ENCODE measurements at places on chromosomes 1 and 21.

DNA sequence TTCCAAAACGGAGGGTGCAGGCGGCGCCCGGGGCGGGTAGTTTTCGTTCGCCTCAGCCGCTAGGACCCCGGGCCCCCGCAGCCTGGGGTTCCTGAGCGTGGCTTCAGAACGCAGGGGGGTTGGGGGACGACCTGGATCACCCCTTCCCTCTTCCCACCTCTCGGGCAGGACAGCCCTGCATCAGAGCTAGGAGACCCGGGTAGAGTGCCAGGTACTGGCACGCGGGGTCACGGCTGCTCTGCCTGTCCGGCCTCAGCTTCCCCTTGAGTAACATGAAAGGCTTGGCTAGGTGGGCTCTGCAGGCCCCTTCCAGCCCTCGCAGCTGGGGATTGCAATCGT lies 484 bp downstream of the DFFB start:
- DNase-seq, result no peak

DNA sequence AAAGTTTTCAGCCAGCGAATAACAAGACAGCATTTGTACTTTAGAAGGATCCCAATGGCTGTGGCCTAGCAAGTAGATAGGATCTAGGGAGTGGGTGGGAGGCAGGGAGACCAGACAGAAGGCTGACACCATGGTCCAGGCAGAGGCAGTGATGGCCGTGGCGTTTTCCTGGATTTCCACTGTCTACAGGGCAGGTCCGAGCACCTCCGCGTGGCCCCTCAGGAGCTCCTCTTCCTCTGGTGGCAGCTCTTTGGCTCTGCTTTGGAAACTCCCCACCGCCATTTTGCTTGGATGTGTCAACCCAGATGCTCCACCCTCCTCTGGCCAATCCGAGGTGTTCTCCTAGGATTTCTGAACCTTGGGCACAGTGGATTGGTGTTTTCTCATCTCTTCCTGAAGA lies 25.1 kb downstream of the PADI4 start:
- no peak for DNase-seq

DNA sequence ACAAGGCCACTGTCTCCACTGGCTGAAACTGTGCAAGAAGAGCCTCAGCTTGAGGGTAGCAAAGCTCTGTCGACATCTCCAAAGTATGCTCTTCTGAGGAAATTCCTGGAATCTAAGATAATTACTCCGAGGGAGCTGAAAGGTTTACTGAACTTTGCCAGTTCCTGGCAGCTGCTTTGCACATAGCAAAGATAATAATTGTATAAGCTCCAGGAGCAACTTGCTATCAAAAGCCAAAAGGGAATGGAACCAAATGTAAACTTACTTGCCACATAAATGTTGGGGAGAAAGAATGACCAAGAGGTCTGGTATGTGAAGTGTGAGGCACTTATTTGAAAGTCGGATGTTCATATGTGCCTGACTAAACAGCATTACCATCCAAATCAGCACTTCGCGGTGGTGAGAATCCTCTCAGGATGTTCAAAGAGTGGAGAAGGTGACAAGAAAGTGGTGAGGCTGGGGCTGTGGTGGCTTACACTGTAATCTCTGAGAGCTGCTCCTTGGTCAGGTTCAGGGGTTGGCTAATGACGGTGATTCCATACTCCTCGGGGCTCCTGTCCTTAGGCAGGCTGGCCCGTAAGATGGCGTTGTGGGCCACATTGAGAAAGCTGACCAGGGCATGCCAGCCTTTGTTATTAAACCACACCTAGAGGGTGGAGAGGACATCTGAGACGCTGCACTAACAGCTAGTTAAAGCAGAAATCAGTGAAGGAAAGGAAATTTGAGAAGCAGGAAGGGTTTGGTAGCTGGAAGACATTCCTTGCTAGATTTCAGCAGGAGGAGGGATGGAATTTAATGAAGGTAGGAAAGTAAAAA lies 100.0 kb downstream of the ABCA4 start:
- DNase-seq, result peak; percentile 51

DNA sequence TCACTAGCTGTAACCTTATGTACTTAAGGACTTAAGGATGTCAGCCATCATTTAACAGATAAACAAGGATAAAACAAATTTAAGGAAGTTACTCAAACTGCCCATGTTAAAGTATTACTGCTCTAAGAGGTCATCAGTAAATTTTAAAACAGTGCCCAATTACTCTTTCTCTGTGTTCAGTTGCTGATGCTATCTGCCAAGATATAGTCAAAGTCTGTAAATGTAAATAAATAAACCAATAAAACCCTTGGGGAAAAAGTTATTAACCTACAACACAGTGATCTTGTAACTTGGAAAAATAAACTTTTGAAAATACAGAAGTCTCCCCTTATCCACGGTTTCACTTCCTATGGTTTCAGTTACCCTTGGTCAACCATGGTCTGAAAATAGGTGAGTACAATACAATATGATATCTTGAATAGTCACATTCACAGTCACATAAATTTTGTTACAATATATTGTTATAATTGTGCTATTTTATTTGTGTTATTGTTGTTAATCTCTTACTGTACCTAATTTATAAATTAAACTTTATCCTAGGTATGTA lies 501.8 kb downstream of the LMO4 start:
- no peak for DNase-seq
